ENCODE measurements at places on chromosomes 12 and 14.

DNA sequence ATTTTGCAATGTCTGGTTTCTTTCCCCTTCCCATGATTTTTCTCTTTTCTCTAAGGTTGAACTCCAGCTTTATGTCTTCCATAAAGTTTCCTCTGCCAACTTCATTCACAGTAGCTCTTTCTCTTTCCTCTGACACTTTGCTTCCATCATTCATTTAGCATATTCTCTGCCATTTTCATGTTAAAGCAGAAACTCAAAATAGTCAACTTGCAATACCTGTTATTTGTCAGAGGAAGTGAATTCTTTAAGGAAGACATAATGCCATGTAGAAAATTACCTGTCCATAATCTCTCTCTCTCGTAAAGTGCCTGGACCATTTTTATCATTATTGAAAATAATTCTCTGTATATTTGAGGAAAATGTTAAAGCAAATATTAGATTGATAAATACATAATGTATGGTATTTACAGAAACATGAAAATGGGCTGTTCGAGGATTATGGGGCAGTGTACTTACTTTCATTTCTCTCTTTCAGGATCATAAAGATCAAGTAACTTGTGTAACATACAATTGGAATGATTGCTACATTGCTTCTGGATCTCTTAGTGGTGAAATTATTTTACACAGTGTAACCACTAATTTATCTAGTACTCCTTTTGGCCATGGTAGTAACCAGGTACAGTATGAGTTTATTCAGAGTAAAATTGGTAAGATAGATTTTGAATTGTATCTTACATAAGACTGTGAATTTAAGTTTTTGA is 12.6 kb downstream of the NEDD1 start:
- no peak for DNase-seq

DNA sequence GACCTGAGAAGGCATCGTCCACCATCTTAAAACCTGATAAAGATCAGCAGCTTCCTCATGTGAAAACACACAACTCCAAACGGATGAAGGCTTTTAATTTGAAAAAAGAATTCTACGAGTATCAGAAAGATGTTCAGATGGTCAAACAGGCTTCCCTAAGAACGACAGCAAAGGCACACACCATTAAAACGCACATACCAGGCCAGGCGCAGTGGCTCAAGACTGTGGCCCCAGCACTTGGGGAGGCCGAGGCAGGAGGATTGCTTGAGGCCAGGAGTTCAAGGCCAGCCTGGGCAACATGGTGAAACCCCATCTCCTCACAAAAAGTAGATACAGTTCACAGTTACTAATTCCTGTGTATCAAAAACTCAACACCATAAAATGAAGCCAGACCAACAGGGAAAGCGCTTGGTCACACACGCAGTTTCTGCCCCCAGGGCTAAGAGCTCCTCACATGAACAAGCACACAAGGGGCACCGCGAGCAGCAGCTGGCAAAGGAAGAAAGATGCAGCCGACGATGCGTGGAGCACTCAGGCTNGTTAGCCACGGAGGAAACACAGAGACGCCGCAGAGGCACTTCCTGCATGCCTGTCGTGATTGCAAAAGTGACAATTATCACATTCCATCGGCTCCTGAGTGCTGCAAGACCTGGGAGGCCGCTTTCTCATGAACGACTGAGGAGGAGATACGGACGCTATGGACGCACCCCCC is 78.0 kb downstream of the NOC4L start:
- peak; percentile 12 for DNase-seq

GRCh38 chr12:54356951-54357356 is 7.3 kb downstream of the GPR84 start:
- DNase-seq: no peak

DNA sequence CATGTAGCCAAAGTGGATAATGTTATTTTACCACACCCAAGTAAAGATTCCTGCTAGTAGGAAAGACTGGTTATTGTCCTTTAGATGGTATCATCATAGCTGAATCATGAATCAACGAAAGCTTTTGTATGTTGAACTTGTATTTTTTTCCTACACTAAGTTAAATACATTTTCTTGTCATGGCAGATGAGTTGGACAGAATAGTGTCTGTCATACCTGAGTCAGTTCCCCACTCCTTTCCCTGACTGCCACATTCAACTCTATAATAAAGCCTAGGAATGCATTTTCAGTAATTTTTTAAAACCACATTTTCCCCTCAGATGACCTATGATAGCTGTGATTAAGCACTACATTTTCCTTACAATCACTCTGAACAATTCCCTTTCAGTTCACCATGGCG is 9.3 kb upstream of the PTHLH start:
- DNase-seq: no peak

DNA sequence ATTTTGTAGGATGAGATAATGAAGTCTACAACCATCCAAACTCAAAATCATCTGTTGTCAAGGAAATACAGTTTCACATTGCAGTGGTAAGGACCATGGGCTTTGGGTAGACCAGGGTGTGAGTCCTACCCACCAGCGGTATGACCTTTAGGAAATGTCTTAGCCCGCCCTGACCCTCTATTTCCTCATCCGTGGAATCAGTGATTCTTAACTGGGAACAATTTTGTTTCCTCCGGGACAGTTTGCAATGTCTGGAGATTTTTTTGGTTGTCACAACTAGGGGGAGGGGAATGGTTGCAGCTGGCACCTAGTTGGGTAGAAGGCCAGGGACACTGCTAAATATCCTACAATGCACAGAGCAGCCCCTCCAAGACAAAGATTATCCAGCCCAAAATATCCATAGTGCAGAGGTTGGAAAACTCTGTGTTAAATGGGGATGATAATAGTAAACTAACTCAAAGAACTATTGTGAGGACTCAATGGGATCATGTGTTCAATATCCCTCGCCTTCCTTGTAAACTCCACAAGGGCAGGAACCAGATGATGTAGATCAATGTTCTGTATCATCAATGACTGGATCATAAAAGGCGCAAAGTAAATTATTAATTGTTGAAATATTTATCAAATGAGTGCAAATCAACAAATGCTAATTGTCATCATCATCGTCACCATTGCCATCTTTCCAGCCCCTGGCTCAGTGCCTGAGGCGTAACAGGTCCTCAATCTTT is 15.7 kb upstream of the IFT81 start:
- DNase-seq: no peak

DNA sequence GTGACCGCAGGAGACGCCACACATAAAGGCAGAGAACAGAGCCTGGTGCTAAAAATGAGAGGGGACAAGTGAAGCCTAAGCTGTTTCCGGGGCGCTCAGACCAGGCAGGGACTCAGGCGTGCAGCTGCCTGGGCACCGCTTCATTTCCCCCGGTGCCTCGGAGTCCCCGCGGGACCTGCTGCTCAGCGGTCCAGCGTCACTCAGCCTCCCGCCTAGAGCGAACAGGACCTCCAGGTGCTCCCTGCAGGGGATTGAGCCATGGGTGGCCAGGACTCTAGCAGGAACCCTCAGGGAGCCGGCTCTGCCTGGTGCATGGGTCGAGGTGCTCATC is 31.0 kb downstream of the CCDC85C start:
- DNase-seq: no peak

- no peak for DNase-seq
These were observed 54.9 kb downstream of the ZNF664 start for GRCh38 chr12:124027753-124028554.

GRCh38 chr12:53231921-53232645 is at the start of gene RARG:
Gene RARG (minus strand): TSS chr12:53232209. CDS start chr12:53227545, 4,664 bp downstream.
- peak; percentile 80 for DNase-seq

DNA sequence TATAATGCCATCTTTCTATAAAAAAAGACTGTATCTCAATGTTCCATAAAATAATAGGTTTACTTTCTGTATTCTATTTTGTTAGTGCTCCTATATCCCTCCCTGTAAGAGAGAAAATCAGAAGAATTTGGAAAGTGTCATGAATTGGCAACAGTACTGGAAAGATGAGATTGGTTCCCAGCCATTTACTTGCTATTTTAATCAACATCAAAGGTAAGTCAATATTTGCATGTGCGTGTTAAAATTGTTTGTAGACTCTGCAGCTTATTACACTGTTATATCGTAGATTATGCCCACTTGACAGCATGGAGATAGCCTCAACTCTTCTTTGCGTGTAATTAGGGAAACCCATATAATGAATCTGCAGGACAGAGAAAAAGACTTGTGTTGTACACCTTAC is 34.0 kb downstream of the KCNMB4 start:
- no peak for DNase-seq

GRCh38 chr12:54128416-54128815 is 60.4 kb downstream of the SMUG1 start:
- DNase-seq: no peak

DNA sequence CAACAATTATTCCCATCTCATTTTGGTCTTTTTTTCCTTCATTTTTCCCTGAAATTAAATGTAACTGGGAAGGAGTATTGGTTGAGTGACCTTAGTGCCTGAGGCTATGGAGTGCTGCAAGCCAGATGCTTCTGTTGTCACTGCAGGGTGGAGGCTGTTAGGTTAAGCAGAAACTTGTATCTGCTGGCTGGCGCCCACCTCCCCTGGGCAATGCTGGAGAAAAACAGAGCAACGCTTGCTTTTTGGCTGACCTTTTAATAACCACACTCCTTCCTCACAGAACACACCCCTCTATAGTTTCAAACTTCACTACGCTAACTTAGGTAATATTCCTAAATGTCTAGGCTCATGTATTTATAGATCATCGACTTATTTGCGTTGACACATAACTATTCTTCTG is 583.5 kb upstream of the NOVA1 start:
- DNase-seq: no peak

GRCh38 chr14:101561145-101561896 is at the start of gene DIO3:
Gene DIO3 (plus strand): TSS chr14:101561495.
- DNase-seq: no peak

- DNase-seq: no peak
These were observed 8.3 kb downstream of the TRAF3 start for GRCh38 chr14:102785595-102785963.

DNA sequence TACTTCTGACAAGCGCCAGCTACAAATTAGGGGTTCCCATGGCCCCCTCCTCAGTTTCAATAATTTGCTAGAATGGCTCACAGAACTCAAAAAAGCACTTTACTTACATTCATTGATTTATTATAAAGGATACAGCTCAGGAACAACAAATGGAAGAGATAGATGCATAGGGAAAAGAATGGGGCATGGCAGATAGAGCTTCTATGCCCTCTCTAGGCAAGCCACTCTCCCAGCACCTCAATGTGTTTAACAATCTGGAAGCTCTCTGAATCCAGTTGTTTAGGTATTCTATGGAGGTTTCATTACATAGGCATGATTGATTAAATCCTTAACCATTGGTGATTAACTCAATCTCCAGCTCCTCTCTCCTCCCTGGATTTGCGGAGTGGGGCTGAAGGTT is 184.5 kb upstream of the DAAM1 start:
- no peak for DNase-seq

GRCh38 chr12:130775953-130776856 is 60.1 kb upstream of the RIMBP2 start:
- peak; percentile 82 for DNase-seq

- DNase-seq: no peak
These were observed 206.4 kb upstream of the GRIP1 start for GRCh38 chr12:66885115-66885875.

DNA sequence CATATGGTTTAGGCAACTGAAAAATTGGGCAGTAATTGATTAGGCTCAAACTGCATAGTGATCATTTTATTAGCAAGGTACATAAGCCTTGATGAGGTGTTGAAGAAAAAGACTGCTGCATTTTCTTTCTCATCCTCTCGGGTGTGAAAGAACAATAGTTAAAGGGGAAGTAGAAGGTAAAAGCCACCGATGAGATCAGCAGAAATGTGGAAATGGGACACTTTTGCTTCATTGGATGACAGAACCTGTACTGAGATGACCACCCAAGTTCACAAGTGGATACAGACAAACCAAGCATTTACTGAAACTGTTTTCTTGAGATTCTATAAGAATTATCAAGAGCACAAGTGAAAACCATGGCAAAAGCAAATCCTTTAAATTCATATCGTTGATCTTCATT is 184.0 kb downstream of the TMX1 start:
- no peak for DNase-seq

- DNase-seq: peak; percentile 51
These were observed 830 bp downstream of the PPP4R3A start for GRCh38 chr14:91509083-91509877.

DNA sequence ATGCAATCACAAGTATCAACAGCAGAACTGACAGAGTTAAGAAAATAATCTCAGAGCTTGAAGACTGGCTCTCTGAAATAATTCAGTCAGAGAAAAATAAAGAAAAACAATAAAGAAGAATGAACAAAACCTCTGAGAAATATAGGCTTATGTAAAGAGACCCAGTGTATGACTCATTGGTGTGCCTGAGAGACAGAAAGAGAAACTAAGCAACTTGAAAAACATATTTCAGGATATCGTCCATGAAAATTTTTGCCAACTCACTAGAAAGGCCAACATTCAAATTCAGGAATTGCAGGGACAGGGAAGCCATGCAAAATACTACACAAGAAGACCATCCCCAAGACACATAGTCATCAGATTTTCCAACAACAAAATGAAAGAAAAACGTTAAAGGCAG is 56.2 kb downstream of the APOBEC1 start:
- no peak for DNase-seq

DNA sequence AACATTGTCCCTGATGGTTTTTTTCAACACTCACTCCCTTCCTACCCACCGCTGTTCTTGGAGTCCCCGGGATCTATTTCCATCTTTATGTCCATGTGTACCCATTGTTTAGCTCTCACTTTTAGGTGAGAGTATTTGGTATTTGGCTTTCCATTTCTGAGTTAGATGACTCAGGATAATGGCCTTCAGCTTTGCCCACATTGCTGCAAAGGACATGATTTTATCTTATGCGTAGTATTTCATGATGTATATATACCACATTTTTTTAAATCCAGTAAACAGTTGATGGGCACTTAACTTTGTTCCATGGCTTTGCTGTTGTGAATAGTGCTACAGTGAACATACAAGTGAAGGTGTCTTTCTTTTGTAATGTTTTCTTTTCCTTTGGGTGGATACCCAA is 123.5 kb upstream of the KITLG start:
- no peak for DNase-seq

DNA sequence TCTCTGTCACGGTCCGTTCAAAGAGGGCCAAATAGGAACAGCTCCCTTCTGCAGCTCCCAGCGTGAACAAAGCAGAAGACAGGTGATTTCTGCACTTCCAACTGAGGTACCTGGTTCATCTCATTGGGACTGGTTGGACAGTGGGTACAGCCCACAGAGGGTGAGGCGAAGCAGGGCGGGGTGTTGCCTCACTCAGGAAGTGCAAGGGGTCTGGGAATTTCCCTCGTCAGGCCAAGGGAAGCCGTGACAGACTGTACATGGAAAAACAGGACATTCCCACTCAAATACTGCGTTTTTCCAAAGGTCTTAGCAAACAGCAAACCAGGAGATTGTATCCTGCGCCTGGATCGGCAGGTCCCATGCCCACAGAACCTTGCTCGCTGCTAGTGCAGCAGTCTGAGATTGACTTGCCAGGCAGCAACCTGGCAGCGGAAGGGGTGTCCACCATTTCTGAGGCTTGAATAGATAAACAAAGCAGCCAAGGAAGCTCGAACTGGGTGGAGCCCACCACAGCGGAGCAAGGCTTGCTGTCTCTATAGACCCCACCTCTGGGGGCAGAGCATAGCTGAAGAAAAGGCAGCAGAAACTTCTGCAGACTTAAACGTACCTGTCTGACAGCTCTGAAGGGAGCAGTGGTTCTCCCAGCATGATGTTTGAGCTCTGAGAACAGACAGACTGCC is 22.7 kb downstream of the SLC38A1 start:
- no peak for DNase-seq
